ENCODE measurements at places on chromosomes 1 and 21. TPM values are rescaled to one million over a fixed set of nuclear protein-coding genes. Genes with fewer than 3 reads are reported as not detected.

The ARTN gene
- 1.2 TPM for polyA plus RNA-seq

The NCF2 gene
- polyA plus RNA-seq = 3.5 TPM

The CD53 gene
- 9.0 TPM for polyA plus RNA-seq

The AMY1C gene
- not detected for polyA plus RNA-seq

The S1PR1 gene
- polyA plus RNA-seq = 27.3 TPM

The NR5A2 gene
- 0.53 TPM for polyA plus RNA-seq

The PEX11B gene
- 35.4 TPM for polyA plus RNA-seq

DNA sequence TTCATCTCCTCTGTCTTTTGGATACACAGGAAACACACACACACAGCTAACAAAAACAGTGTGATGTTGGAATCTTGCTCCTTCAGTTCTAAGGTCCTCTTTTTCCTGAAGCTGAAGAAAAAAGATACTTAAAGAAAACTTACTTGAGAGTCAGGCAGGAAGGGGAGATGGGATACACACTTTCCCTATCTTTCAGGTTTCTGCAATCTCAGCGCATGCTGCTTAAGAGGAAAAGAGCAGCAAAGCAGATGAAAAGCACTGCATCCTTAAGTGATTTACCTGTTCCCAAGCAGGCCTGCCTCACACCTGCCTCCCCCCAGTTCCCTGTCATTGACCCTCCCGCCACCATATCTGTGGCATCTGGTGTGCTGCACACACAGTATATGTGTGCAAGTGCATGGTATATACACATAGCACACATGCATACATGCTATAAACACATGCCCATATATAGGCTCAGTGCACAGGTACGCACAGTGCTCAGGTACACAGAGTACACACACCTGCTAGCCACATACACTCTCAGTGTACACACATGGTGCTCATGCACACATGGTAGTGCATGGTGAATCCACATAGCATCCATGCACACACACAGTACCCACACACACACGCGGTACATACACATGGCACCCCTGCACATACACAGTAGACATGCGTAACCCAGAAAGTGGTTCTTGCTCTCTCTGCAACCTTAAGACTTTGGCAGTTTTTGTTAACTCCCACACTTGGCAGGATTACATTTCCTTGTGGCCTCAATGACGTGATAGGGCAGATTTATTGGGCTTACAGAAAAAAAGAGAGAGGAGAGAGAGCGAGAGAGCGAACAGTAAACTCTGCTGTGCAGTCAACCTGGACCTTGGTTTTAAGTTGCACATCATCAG, 166.9 kb downstream of the TOMM20 start:
- DNase-seq = no peak

GRCh38 chr1:108041360-108042142, 76.6 kb upstream of the VAV3 start:
- DNase-seq = peak; percentile 58

GRCh38 chr1:6440198-6441126, 15.9 kb downstream of the ESPN start:
- DNase-seq = no peak

GRCh38 chr1:119653135-119653838, 5.2 kb upstream of the ZNF697 start:
- DNase-seq = no peak

DNA sequence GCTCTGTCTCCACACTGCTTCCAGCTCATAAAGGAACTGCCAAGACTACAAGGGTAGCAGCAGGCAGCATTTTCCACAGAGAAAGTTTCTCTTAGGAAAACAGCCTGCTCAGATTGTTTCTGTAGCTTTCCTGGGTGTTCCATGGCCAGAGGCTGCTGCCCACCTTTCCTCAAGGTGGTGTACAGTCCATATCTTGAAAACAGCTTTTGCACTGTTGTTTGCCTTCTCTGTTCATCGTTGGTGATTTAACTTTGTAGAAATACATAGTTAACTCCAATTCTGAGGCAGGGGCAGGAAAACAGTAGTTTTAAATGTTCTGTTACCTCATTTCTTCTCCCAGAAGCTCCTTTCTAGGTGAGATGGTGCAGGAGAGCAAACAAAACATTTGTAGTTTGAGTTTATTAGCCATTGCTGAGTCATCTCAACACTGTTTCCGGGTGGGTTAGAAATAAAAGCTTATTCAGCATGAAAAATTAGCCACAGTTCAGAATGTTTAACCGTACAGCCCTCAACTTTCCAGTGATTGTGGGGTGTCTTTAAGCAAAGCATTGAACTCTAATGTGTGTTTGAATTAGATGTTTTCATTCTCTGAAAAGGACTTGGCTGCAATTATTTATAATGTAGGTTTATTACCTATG, 41.7 kb downstream of the DIP2A start:
- no peak for DNase-seq

DNA sequence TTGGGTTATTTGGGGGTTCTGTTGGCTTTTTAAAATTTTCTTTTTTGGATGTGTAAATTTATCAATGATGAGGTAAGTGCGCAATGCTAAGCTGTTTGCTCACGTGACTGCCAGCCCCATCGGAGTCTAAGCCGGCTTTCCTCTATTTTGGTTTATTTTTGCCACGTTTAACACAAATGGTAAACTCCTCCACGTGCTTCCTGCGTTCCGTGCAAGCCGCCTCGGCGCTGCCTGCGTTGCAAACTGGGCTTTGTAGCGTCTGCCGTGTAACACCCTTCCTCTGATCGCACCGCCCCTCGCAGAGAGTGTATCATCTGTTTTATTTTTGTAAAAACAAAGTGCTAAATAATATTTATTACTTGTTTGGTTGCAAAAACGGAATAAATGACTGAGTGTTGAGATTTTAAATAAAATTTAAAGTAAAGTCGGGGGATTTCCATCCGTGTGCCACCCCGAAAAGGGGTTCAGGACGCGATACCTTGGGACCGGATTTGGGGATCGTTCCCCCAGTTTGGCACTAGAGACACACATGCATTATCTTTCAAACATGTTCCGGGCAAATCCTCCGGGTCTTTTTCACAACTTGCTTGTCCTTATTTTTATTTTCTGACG, 3.1 kb downstream of the OLIG2 start:
- DNase-seq = peak; percentile 56

GRCh38 chr21:44304011-44304616, 4.3 kb downstream of the PFKL start:
- no peak for DNase-seq

- DNase-seq = no peak
These were observed 2.2 kb downstream of the SLC19A1 start for GRCh38 chr21:45539796-45540600.

- DNase-seq = no peak
These were observed 190.4 kb upstream of the USP25 start for GRCh38 chr21:15539376-15539775.

- DNase-seq = peak; percentile 7
These were observed 25.0 kb downstream of the KRTAP24-1 start for GRCh38 chr21:30257773-30258172.

- DNase-seq = no peak
These were observed 36.7 kb upstream of the ACTRT2 start for GRCh38 chr1:2984399-2985061.

DNA sequence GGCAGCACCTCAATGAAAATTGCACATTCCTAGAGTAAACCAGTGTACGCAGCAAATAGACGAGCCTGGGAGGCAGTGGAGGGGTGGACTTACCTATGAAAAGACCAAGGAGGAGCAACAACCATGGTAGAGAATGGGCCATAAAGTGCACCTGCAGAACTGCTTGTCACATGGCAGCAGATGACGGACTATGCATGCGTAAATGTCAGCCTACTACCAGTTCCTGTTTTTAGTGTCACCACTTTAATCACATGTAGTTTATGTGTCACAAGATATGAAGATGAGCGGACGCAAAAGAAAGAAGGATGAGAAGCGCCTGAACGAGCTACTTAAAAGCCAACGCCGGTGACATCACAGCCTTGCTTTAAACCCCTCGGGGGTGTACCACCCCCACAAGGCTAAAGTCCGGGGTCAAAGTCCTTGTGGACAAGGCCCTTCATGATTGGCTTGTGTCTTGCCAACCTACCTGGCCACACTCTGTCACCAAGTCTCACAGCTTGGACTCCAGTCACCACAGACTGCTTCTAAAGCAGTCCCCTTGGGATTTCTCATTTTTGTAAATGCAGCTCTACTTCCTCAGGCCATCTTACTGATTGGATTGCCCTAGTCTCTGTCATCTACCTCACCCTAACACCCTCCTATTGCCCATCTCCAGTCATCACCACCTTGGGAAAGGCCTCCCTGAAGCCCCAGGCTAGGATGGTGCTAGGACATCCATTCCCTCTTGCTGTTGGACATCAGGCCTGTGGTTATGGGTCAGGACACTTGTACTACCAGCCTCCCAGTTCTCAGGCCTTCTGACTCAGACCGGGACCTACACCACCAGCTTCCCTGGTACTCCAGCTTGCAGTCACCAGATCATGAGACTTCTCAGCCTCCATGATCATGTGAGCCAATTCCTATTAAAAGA, 6.0 kb upstream of the LY9 start:
- DNase-seq = no peak

GRCh38 chr1:30652152-30652841, 71.1 kb downstream of the MATN1 start:
- peak; percentile 84 for DNase-seq
